ENCODE measurements at places on chromosomes 11 and 22. TPM values are rescaled to one million over a fixed set of nuclear protein-coding genes. Genes with fewer than 3 reads are reported as not detected.

ZP1 gene
- total RNA-seq: not detected

SLC17A6 gene
- total RNA-seq: not detected

SLC22A9 gene
- total RNA-seq: not detected

DMC1 gene
- total RNA-seq: 1.3 TPM

APOL5 gene
- not detected for total RNA-seq

NRGN gene
- 0.27 TPM for total RNA-seq

SERPING1 gene
- 77.0 TPM for total RNA-seq

OR6Q1 gene
- not detected for total RNA-seq

MAPK12 gene
- total RNA-seq: 28.0 TPM

SHANK2 gene
- 4.9 TPM for total RNA-seq

NXPE2 gene
- total RNA-seq: not detected

IGSF9B gene
- total RNA-seq: 1.7 TPM
